Activated B cell treated with CpG ODN at 0.5 μM for 24 hours (primary cell): ENCODE measurements at places on chromosomes 1 and 21.

GRCh38 chr1:89706700-89707012, 73.7 kb downstream of the LRRC8C start:
- no peak for DNase-seq

- DNase-seq, result no peak
Observed at GRCh38 chr1:106249365-106249764, 807.1 kb upstream of the PRMT6 start.

GRCh38 chr1:117008656-117009055, 7.1 kb downstream of the CD101 start:
- no peak for DNase-seq

GRCh38 chr21:44923480-44924084, 2.9 kb upstream of the ITGB2 start:
- no peak for DNase-seq

GRCh38 chr1:178282949-178283367, 189.1 kb downstream of the RASAL2 start:
- DNase-seq, result no peak

DNA sequence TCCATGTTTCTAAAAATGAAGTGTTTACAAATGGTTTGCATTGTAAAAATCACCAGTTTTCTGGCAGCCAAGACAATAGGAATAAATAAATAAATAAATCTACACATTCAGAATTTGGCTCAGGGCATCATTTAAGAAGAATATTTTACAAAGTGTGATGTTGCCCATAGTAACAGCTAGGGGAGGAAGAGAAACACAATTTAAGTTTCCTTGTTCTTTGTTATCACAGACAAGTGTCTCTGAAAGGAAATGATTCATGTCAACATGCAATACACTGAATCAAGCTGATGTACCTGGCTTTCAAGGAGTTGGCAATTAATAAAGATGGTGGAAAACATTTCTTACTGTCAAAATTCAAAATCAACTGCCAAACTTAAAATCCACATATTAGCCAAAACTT, 74.7 kb downstream of the LHX8 start:
- DNase-seq, result no peak
